Glomerular endothelial cell (primary cell): ENCODE measurements at places on chromosomes 2 and 18.

GRCh38 chr18:11851806-11852337 is 659 bp downstream of the CHMP1B start:
- no peak for DNase-seq

DNA sequence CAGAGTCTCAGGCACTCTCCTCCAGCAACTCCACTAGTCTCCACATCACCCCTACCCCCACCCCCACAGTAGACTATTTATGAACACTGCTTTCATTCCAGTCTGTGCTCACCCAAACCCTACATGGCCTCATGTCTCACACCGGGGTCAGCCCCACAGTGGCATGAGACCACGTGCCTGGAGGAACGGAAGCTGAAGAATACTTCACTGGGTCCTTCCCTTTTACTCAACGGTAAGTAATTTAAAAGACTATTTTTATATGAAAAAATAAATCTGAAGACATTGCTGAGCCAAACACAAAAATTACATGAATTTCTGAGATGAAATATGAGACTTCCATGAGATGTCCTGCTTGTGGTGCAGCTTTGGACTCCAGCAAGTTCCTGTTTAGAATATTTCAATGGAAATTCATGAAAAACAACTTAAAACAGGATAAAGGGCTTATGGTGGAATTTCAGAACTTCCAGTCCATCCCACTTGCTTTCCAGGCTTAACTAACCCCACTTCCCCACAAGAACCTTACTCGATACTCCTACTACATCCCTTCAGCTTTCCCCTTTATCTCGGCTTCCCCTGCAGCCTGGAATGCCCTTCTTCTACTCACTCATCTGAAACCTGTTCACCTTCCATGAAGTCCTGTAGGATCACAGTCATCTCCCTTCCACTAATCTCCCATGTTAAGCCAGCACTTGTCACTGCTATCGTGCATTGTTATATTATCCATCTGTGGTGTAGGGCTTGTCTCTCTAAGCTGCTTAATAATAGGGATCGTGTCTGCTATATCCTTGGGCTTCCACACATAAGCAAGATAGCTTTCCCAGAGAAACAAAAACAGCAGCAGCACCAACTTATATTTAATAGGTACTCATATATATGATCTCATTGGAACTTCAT is 47.9 kb downstream of the SLC14A1 start:
- no peak for DNase-seq

DNA sequence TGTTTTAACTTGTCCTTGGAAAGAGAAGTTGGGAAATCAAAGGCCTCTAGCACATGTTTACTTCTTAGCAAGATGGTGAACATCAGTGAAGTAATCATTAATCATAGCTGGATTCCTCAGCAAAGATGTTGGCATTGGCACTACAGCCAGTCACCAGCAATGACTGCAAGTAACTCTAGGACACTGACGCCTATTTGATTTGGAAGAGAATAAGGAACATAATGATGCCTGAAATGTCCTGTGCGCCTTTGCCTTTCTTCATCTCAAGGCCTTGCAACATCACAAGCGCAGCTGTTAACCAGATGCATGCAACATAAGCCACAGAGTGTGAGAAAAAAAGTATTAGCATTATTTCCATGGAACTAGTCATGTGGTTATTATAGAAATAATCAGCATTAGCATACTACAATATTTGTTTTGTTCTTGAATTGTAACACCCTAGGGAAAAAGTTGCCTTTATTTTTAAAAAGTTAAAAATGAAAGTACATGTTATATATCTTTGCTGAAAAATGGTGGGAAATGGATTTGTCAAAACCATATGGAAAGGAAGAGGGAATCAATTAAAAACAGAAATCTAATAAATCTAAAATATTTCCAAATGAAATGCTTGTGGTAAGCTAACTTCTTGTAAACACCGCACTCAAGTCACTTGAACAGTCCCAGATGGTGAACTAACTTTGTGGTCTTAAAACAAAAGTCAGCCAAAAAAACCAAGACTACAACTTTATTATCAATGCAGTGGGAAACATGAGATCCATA is 55.6 kb downstream of the THADA start:
- DNase-seq, result no peak

DNA sequence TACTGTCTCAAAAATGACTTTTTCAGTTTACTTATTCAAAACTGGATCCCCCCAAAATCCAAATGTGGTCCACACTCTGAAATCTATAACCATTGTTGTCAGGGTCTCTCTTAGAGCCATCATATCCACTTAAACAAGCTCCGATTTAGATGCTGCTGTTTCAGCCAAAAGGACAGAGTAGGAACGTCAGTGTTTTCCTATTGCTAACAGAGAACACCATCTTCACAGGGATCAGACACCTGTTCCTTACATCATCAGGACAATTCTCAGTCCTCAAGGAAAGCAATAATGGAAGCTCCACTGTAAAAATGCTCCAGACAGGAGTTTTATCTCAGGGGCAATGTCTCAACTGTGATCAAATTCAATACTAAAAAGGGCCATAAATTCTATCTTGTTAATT is 155.4 kb downstream of the STK39 start:
- no peak for DNase-seq

DNA sequence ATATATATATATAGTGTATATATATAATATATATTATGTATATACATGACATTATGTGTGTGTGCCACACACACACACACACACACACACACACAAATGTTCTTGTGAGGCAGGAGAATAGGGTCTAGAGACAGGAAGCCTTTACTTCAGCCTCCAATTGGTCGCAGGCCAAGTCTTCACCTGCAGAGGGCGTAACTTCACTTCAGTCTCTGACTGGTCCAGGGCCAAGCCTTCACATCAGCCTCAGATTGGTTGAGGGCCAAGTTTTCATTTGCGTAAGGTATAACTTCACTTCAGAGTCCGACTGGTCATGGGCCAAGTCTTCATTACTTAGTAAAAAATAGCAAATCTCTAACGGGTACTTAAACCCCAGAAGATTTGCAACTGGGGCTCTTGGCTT is 13.2 kb upstream of the SS18 start:
- no peak for DNase-seq

GRCh38 chr2:85134255-85134895 is 1.2 kb downstream of the TCF7L1 start:
- no peak for DNase-seq

- DNase-seq, result no peak
Measured at GRCh38 chr2:170146784-170147183, 31.2 kb upstream of the MYO3B start.

- no peak for DNase-seq
Measured at GRCh38 chr2:232649033-232649432, 15.6 kb downstream of the EFHD1 start.
